ENCODE measurements at places on chromosomes 6 and 20. TPM values are rescaled to one million over a fixed set of nuclear protein-coding genes. Genes with fewer than 3 reads are reported as not detected.

ACSS1 gene
- polyA plus RNA-seq: 8.8 TPM

SYTL3 gene
- 2.6 TPM for polyA plus RNA-seq

DTD1 gene
- 27.4 TPM for polyA plus RNA-seq

ETV7 gene
- polyA plus RNA-seq: 2.1 TPM

HLA-DPA1 gene
- 7.8 TPM for polyA plus RNA-seq

CNR1 gene
- 0.74 TPM for polyA plus RNA-seq

SLC17A3 gene
- polyA plus RNA-seq: not detected

FKBP1C gene
- 0.04 TPM for polyA plus RNA-seq

DDX43 gene
- polyA plus RNA-seq: 0.31 TPM

SLC17A1 gene
- not detected for polyA plus RNA-seq

MAS1 gene
- not detected for polyA plus RNA-seq

EYS gene
- polyA plus RNA-seq: not detected

ZNF165 gene
- 1.8 TPM for polyA plus RNA-seq

ECT2L gene
- 0.04 TPM for polyA plus RNA-seq

TFAP2D gene
- not detected for polyA plus RNA-seq

TRIM40 gene
- not detected for polyA plus RNA-seq

SGK1 gene
- 66.4 TPM for polyA plus RNA-seq

NELFCD gene
- polyA plus RNA-seq: 36.6 TPM

PLAGL1 gene
- 21.0 TPM for polyA plus RNA-seq

SMPDL3A gene
- 7.2 TPM for polyA plus RNA-seq
